ENCODE measurements at places on chromosomes 7 and 10.

GRCh38 chr7:155003092-155003375 is at the start of gene PAXIP1:
Gene PAXIP1 (minus strand): TSS chr7:155003124. CDS start chr7:155002929, 195 bp downstream.
- no peak for DNase-seq

DNA sequence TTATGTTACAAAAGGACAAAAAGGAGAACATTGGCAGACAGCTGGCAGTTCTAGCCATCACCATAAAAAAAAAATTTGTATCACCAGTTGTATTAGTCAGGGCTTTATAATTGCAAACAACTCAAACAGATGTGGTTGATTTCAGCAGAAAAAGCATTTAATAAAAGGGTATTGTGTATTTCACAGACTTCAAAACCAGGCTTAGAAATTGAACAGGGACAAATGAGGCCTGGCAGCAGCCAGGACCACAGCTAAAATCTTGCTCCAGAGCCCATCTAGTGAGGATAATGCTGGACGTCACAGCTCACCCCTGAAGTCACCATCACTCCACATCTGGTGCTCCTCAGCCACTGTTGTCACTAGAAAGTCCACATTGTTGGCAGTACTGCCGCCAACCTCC is 52.9 kb upstream of the CALD1 start:
- DNase-seq = no peak

- DNase-seq = no peak
Observed at GRCh38 chr7:44979481-44980392, 922 bp upstream of the MYO1G start.

DNA sequence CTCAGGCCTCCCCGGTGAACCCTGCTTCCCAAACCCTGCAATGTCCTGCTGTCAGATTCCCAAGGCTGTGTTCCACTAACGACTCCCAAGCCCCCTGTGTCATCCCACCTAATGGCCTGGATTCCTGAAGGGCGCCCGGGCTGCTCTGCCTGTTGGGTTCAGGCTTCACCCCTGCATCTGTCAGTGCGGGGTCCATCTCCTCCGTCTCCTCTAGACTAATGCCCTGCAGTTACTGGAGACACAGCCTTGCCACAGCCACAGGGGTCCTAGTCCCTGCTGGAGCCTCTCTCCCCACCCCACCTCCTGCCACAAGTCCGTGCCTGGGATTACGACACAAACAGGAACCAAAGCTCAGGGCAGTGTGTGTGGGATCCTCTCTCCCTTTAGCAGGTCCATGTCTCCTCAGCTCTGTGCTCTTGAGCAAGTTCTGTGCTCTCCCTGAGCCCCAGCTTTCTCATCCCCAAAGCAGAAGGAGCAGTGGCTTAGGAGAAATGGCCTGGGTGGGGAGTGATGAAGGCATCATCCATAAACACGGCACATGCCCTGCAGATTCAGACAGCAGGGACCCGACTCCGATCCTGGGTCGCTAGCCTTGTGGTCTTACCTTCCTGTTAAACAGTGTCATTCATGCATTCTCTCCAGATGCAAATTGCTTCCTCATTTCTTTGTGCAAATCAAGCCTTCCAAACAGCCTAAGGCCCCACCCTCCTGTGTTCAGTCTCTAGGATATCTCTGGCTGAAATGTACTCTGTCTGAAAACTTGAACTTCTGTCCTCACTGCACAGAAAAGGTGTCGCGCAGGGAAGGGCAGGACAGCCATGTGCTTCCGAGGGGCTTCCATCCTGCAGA is 8.2 kb upstream of the RBP3 start:
- DNase-seq = no peak

DNA sequence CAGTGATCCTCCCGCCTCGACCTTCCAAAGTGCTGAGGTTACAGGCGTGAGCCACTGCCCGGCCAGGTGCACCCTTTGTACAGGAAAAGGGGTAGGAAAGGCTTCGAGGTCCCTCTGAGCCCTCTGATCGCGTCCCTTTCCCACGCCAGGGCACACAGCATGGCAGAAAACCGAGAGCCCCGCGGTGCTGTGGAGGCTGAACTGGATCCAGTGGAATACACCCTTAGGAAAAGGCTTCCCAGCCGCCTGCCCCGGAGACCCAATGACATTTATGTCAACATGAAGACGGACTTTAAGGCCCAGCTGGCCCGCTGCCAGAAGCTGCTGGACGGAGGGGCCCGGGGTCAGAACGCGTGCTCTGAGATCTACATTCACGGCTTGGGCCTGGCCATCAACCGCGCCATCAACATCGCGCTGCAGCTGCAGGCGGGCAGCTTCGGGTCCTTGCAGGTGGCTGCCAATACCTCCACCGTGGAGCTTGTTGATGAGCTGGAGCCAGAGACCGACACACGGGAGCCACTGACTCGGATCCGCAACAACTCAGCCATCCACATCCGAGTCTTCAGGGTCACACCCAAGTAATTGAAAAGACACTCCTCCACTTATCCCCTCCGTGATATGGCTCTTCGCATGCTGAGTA is 871 bp downstream of the POP7 start:
- DNase-seq = no peak

- DNase-seq = no peak
Observed at GRCh38 chr7:137774793-137775201, 72.0 kb downstream of the DGKI start.

GRCh38 chr10:101354328-101355071 is 535 bp downstream of the BTRC start:
- peak; percentile 14 for DNase-seq

- DNase-seq = no peak
Observed at GRCh38 chr10:86946213-86947155, 10.9 kb downstream of the MMRN2 start.

- no peak for DNase-seq
Observed at GRCh38 chr7:105454921-105455320, 66.2 kb upstream of the SRPK2 start.

GRCh38 chr10:61663466-61663865 is 737 bp downstream of the CABCOCO1 start:
- no peak for DNase-seq

DNA sequence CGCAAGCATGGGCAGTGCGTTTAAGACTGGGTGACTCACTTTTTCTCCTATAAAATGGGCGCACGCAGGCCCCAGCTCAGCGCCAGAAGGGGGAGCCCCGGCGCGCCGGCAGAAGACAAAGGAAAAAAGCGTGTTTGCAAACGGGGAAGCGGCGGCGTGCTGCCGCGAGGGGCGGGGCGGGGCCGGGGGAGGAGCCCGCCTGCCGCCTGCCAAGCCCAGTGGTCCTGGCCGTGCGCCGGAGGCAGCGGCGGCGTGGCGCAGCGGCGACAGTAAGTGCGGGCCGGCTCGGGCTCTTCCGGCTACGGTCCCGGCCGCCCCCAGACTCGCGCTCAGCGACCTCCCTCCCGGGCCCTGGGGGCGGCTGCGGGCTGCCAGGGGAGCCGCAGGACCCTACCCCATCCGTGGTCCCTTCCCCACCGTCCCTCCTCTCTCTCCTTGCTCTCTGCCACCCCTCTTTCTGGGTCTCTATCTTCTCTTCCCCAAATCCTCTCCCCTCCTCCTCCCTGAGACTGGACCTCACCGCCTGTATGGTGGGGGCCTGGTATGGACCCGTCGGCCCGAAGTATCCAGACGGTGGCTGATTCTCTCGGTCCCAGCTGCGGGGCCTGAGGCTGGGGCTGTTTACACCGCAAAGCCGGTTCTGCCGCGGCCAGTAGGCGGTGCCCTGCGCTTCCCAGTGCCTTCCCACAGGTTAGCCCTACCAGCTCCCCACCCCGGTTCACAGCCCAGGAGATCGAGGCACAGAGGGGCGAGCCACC is at the start of gene SLC29A3:
SLC29A3 (plus strand) TSS at position 218 of the 758 bp plus-strand sequence; CDS start at position 269, 51 bp downstream.
- DNase-seq = peak; percentile 79

GRCh38 chr7:135692055-135692454 is 29.7 kb downstream of the STMP1 start:
- DNase-seq = no peak

DNA sequence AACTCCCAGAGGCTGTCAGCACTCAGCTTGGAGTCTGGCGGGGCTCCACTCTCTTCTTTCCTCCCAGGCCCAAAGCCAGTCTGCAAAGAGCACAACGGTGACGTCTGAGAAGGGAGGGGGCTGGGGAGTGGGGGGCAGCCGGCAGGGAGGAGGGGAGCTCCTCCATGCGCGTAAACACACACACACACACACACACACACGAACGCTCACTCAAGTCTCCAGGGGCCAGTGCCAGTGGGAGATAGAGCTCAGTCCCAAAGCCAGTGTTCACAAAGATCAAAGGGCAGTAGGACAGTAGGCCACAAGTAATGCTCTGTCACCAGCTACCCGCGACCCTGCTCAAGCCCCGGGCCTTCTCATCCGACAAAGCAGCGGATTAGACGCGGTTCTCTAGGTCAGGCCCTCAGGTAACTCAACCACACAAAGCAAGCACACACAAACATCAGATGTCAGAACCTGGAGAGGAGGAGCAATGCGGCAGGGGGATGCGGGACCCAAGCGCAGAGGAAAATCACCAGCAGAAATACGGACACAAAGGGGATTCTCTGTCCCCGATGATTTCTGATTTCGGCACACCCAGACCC is 19.9 kb downstream of the TCAF1 start:
- no peak for DNase-seq

- DNase-seq = no peak
Observed at GRCh38 chr10:119738962-119739361, 13.1 kb downstream of the INPP5F start.

DNA sequence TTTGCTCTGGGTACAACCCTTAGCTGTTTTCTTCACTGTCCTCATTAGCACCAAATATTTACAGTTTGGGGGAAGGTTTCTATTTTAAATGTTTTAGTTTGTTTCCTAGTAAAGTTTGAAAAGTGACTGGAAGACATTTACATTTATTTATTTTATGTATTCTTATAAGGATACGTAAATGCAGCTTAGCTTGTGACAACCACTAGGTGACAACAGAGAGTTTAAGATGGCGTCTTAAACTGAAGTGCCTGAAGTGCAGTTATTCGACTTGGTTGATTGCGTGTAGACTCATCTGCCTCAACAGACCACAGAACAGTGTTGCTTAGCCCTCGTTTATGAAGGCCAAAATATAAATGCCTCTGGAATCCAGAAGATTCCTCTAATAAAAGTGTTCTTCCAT is 378.2 kb upstream of the MYO3A start:
- no peak for DNase-seq

DNA sequence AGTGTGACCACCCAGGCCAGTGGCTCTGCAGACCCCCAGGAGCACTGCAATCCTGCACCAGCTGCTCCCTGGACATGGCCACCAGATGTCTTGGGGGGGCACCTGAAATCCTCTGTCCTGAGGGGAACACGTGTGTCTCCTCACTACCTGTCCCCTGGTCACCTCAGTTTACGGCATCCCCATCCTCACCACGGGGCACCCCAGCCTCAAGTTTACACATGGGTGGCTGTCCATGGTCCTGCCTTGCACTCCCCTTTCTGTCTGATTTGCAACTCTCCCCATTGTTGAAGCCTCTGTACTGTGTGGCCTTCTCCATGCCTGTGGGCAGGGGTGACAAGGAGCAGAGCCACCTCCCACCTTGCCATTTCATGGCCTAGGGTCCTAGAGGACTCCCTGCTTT is 67.2 kb downstream of the RAMP3 start:
- no peak for DNase-seq

- no peak for DNase-seq
Observed at GRCh38 chr7:115216652-115217051, 294.8 kb downstream of the MDFIC start.

GRCh38 chr10:75011221-75011620 is 100.2 kb upstream of the SAMD8 start:
- no peak for DNase-seq

DNA sequence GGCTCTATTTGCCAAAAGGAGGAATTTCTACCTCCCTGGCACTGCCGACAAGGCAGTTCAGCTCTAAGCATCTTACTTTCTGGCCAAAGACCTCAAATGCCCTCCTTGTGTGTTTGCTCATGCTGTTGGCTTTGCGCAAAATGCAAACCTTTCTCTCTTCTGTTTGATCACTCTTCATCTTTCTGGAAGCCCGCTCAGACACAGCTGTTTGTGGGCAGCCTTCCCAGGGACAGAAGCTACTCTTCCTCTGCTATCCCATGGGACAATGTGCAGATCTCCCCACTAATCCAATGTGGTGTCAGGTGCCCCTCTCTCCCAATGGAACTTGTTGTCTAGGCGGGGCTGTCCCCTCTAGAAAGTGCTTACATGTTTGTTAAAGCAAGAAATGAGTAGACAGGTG is 278.7 kb downstream of the CCSER2 start:
- DNase-seq = no peak

DNA sequence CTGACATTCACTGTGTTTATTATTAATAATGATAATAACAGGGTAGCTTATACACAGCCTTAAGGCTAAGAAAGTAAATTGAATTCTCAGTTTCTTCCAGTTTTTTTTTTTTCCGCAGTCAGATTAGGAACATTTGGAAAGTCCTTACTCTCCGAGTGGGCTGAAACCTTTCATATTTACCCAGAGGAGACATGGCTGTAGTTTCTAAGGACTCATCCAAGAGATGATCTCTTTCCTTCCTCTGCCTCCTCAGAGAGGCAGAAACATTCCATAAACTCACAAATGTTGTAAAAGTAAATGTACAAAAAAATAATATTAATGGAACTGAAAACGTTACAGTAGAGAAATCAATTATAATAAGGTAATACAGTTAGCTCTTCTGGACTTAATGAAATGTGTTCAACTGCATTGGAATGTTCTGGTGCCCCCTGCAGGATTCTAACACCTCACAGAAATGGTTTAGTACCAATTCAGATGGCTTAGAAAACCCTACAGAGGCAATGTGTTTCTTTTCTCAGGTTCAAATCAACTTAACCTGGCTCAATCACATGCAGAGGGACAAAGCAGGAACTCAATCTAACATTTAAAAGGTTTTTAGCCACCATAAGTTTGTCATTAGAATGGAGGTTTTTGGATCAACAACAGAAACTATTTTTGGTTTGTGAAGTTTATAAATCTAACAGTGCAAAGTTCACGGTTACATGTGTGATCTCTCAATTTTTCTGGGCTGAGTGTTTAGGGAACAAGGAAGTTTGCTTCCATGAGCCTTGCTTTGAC is 71.7 kb downstream of the ICA1 start:
- DNase-seq = peak; percentile 22

DNA sequence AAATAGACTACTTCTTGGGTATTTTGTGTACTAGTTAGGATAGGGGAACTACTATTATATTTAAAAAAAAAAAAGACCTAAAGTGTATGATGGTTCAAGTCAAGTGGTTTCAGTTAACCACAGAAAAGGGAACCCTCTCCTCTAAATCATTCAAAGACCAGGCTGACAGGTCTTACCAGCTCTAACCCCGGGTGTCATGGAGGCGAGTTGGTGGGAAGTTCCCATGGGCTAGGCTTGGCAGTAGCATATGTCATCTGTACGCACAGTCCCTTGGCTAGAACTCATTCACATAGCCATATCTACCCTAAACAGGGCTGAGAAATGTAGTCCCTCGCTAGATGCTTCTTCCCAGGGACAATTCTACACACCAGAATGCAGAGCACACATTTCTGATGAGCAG is 37.7 kb upstream of the KCNMA1 start:
- DNase-seq = no peak

DNA sequence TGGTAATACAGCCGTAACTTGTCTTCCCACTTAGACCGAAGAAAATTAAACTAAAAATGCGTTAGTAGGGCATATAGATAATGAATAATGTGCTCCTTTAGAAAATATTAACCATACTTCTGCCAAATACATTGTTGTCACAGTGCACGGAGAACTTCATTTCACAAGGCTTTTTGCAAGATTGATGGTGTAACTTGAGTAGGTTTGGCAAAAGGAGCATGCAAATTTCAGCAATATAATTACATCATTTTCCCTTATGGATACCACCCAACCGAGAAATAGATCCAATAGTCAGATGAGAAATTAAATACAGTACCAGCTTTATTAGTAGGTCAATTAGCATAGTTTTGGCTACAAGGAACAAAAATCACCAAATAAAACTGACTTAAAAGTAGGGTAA is 792.6 kb upstream of the C7orf33 start:
- no peak for DNase-seq

- no peak for DNase-seq
Observed at GRCh38 chr10:69439350-69439739, 11.9 kb upstream of the TSPAN15 start.
